ENCODE measurements at places on chromosomes 2 and 18.

GRCh38 chr2:204725693-204726360 lies 180.6 kb downstream of the PARD3B start:
- no peaks in the 10 kb centered on the region for H3K4me1 ChIP-seq
- no peaks in the 10 kb centered on the region for H3K36me3 ChIP-seq
- DNase-seq: no peak
- no peaks in the 10 kb centered on the region for H3K27me3 ChIP-seq
- H3K27ac ChIP-seq: no peak overlapping the region

DNA sequence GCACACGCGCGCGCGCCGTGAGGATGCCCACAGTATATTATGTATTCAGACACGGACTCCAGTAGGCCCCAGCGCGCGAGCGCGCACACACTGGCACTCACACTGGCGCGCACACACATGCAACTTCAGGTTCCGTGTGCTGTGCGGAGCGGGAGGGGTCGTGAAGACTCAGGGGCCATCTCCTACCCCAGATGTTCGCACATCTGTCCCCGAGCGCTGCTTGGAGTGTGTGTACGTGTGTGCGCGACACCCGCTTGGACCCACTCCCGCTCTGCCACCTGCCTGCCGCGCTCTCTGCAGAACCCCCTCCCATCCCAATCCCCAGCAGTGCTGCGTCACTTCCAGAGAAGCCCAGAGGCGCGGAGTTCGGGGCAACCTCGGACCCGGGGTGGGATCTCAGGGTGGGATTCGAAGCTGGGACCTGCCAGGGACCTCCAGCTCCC lies 2.6 kb downstream of the NRP2 start:
- H3K36me3 ChIP-seq: no peaks in the 10 kb centered on the region
- no peaks in the 10 kb centered on the region for H3K4me1 ChIP-seq
- no peaks in the 10 kb centered on the region for H3K27me3 ChIP-seq
- no peak for DNase-seq
- peak overlapping the region; percentile 71 for H3K27ac ChIP-seq

DNA sequence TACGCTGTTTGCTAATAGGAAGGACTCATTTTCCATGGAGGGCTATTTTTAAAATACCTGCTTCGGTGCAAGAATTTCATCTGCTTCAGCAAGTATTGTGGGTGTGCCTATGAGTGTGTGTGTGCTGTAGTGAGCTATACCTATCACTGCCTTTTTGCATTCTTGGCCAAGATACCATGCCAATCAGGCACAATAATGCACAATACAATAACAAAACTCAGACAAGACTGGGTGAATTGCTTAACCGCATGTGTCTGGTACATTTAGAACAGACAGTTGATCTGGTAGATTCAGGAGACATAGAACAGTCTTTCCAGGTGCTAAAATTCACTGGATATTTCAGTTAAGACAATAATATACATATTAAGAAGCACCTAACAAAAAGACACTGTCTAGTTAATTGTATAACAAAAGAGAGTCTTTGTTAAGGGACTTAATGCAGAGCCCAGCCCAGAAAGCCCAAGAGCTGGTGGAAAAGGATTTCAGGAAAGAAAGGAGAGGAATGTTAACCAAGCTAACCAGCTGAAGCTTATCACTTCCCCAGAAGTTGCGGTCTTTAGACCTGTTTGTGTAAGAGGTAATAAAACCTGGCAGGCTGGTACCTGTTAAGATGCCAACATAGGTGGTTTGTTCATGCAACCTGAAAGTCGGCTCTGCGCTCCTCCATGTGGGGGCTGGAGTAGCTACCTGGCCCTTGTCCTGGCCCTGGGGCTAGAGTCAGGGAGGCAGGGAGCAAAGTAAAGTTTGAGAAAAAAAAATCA lies 153.3 kb upstream of the RBMS1 start:
- H3K27me3 ChIP-seq: no peaks in the 10 kb centered on the region
- no peak overlapping the region for H3K27ac ChIP-seq
- H3K4me1 ChIP-seq: no peaks in the 10 kb centered on the region
- H3K36me3 ChIP-seq: no peaks in the 10 kb centered on the region
- no peak for DNase-seq

DNA sequence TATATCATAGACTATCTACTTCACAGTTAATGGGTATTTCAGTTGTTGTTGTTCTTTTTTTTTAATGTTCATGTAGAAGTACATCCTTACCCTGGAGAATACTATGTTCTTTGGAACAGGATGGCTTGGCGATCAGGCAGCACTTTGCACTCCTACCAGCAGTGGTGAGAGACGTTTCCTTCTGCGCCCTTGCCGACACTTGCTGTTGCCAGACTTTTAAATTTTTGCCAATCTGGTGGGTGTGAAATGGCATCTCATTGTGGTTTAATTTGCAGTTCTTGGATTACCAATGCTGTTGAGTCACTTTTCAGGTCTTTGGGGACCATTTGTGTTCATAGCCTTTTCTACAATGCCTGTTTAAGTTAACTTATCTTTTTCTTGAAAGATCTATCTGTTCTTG lies 197.3 kb downstream of the SH3RF3 start:
- DNase-seq: no peak
- peak overlapping the region; percentile 88 for H3K27ac ChIP-seq
- H3K27me3 ChIP-seq: no peaks in the 10 kb centered on the region
- H3K36me3 ChIP-seq: no peaks in the 10 kb centered on the region

- no peak overlapping the region for H3K27ac ChIP-seq
- DNase-seq: no peak
- H3K27me3 ChIP-seq: no peaks in the 10 kb centered on the region
- H3K4me1 ChIP-seq: peaks cover 26% of the 10 kb centered on the region
- no peaks in the 10 kb centered on the region for H3K36me3 ChIP-seq
These were observed 252.5 kb upstream of the SIX2 start for GRCh38 chr2:45261746-45262145.

- H3K4me3 ChIP-seq: no peak overlapping the region
- H3K27me3 ChIP-seq: no peaks in the 10 kb centered on the region
- H3K27ac ChIP-seq: peak overlapping the region; percentile 68
- peaks cover 13% of the 10 kb centered on the region for H3K4me1 ChIP-seq
- H3K36me3 ChIP-seq: no peaks in the 10 kb centered on the region
These were observed 30.8 kb upstream of the AAK1 start for GRCh38 chr2:69674316-69674670.

DNA sequence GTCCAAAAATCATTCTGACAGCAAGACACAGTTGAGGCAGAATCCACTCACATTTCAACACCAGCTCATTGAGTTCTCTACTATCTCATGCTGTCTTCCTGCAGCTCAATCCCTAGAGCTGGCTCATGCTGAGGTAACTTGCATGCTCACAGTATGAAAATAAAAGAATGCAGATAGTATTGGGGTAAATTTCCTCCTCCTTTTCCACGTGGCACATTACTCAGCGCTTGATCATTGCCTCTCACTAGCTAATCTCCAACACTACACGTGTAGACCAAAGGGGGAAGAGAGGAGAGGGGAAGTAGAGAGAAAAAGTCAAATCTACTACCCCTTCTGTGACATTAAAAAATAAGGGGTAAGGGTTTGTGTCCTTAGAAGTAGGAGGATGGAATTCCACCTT lies 300.6 kb downstream of the AFF3 start:
- H3K4me1 ChIP-seq: no peaks in the 10 kb centered on the region
- H3K4me3 ChIP-seq: no peak overlapping the region
- no peak for DNase-seq
- H3K36me3 ChIP-seq: no peaks in the 10 kb centered on the region
- no peaks in the 10 kb centered on the region for H3K27me3 ChIP-seq

DNA sequence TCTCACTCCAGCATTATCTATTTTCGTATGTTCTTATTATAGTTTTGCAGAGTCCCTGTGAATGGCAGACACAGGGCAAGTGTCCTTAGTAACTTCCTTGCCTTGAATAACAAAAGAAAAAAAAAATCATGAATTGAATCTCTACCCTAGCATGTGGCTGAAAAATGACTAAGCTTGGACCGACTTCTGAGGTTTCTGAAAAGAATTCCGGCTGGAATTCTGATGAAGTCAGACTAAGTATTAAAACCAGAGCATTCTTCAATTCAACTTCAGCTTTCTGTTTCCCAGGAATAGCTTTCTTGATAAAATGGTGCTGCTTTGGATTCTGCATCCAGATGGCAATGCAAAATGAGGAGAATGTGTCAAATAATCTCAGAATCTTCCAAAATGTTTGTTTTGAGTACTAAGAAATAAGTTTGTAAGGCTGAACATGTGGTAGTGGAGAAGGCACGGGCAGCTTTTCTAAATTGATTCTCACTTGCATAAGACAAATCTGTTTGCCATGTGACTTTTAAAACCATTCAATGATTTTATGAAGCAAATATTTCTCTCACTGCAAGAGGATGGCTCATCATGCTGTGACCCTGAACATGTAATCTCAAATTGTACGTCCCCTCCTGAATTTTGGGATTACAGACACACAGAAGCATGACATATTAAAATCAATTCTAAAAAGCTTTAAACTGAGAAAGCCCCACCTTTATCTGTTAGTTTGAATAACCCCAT lies 1462.8 kb upstream of the LRRTM1 start:
- DNase-seq: no peak
- no peak overlapping the region for H3K27ac ChIP-seq
- no peaks in the 10 kb centered on the region for H3K36me3 ChIP-seq
- H3K4me3 ChIP-seq: no peak overlapping the region
- no peaks in the 10 kb centered on the region for H3K4me1 ChIP-seq
- H3K27me3 ChIP-seq: no peaks in the 10 kb centered on the region

DNA sequence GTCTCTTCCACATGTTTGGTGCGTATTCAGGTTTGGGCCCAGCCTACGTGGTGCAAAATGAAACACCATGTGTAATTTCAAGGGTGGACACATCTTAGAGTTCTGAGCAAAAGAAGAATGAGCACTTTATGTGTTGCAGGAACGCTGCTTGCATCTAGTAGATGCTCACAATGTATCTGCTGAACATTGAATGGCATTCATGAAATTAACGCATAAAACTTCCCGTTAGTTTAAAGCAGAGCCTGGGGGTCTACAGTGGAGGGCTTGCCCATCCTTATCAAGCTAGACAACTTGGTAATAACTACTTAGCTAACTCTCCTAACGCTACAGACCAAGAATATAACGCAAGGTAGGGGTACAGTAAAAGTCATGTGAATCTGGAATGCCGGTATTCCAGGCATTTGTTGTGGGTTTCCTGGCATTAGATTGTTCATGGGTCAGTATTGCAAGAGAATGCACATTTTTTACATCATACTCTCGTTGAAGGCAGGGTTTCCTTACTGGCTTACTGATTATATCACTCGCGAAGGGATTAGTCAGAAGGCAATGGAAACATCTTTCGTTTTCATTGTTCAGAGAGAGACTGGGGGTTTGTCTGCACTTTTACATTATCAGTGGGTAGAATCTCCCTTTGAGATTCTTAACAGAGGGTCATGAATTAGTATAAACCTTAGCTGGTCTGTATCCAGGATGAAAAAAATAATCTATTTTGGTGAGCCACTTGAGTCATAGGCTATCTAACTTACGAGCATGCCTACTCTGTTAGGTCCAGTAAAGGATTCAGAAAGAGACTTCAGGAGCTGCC lies 229.5 kb upstream of the EPAS1 start:
- no peaks in the 10 kb centered on the region for H3K27me3 ChIP-seq
- H3K4me1 ChIP-seq: no peaks in the 10 kb centered on the region
- H3K4me3 ChIP-seq: no peak overlapping the region
- H3K27ac ChIP-seq: no peak overlapping the region
- H3K36me3 ChIP-seq: no peaks in the 10 kb centered on the region

- no peak overlapping the region for H3K4me3 ChIP-seq
- DNase-seq: no peak
- no peak overlapping the region for H3K27ac ChIP-seq
- no peaks in the 10 kb centered on the region for H3K27me3 ChIP-seq
These were observed 68.3 kb upstream of the SESTD1 start for GRCh38 chr2:179332903-179333302.

GRCh38 chr2:99689145-99689742 lies 199.4 kb upstream of the REV1 start:
- DNase-seq: no peak
- no peaks in the 10 kb centered on the region for H3K4me1 ChIP-seq
- no peaks in the 10 kb centered on the region for H3K27me3 ChIP-seq
- H3K4me3 ChIP-seq: no peak overlapping the region

DNA sequence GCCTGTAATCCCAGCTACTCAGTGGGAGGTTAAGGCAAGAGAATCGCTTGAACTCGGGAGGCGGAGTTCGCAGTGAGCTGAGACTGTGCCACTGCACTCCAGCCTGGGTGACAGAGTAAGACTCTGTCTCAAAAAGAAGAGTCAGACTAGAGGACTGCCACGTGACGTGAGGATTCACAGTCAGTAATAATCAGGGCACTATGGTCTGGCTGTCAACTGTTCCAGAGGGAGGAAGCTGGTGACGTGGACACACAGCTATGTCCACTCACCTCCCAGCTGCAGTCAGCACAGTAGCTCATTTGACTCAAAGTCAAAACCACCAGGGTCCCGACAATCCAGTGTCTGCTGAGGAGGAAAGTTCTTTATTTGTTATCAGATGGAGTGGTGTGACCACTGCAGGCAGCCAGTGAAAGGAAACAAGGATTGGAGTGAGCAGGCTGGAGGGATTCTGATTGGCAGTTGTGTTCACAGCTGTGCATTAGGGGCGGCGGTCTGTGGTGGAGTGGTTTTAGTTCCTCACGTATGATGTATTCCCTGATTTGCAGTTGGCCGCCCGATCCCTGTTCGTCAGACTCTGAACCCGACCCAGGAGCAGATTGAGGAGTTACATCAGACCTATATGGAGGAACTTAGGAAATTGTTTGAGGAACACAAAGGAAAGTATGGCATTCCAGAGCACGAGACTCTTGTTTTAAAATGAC lies 37.9 kb downstream of the MOGAT1 start:
- DNase-seq: peak; percentile 90
- peaks cover 36% of the 10 kb centered on the region for H3K4me1 ChIP-seq
- H3K4me3 ChIP-seq: peak overlapping the region; percentile 30
- H3K27me3 ChIP-seq: no peaks in the 10 kb centered on the region
- H3K27ac ChIP-seq: peak overlapping the region; percentile 78

DNA sequence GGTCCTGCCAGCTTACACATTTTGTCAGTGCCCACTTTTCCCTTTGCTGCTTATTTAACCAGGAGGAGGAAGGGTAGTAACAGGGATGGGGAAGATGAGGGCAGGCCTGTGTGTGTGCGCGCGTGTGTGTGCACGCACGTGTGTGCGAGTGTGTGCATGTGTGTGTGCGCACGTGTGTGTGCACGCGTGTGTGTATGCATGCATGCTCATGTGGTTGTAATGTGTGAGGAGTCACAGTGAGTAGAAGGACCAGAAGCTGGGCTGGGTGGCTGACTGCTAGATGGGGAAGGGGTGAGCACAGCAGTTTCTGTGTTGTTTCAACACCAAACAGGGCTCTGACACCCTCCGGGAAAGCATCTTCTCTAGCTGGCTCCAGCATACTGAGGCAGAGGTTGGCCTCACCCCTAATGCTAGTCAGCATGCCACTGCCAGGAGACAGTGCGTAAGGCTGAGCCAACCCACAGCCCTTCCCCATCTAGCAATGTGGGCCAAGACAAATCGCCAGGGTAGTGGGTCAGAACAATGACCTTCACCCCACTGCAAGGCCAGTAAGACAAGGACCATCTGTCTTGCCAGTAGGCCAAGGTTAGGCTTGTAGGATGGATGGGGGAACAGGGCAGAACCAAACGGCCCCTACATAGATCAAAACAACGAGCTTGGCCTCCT lies 218.7 kb upstream of the SMAD2 start:
- H3K4me3 ChIP-seq: no peak overlapping the region
- no peak overlapping the region for H3K27ac ChIP-seq

GRCh38 chr18:53943326-53943860 lies 281.1 kb downstream of the MBD2 start:
- H3K27ac ChIP-seq: no peak overlapping the region
- H3K36me3 ChIP-seq: no peaks in the 10 kb centered on the region
- no peak for DNase-seq

Data from ascending aorta (tissue), 2 donors.